ENCODE measurements at places on chromosomes 12 and 14.
A peak's percentile ranks its signal among the peaks of the same experiment; 100 is the strongest.

- peaks cover 9% of the 10 kb centered on the region for H3K27me3 ChIP-seq
- H3K36me3 ChIP-seq, result no peaks in the 10 kb centered on the region
- peak overlapping the region; percentile 91 for H3K27ac ChIP-seq
Observed at GRCh38 chr12:112419297-112420133, 768 bp downstream of the PTPN11 start.

DNA sequence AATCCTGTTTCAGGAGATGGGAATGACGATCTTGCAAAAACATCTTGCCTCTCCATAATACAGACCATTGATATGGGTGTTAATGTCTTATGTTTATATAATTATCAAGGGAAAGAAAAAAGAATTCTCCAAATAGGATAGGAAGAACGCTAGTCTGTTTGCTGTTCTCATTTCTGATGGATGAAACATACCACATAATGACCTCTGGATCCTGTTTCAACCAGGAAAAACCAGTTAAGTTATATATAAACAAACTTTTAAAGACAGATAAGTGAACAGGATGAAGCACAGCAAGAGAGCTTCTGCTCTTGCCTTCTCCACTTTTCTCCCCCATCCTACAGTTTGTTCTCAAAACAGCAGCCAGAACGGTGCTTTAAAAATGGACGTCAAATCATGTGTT lies 27.8 kb downstream of the COQ6 start:
- H3K36me3 ChIP-seq, result peaks cover 6% of the 10 kb centered on the region
- no peaks in the 10 kb centered on the region for H3K4me1 ChIP-seq
- H3K4me3 ChIP-seq, result no peak overlapping the region
- H3K27me3 ChIP-seq, result no peaks in the 10 kb centered on the region
- DNase-seq, result no peak

GRCh38 chr12:66724616-66725015 lies 45.7 kb upstream of the GRIP1 start:
- no peak overlapping the region for H3K4me3 ChIP-seq
- H3K4me1 ChIP-seq, result no peaks in the 10 kb centered on the region
- H3K27me3 ChIP-seq, result no peaks in the 10 kb centered on the region
- H3K27ac ChIP-seq, result no peak overlapping the region
- no peak for DNase-seq
- H3K36me3 ChIP-seq, result no peaks in the 10 kb centered on the region

GRCh38 chr12:2615665-2616402 lies 178.9 kb upstream of the FKBP4 start:
- no peak for DNase-seq
- no peaks in the 10 kb centered on the region for H3K4me1 ChIP-seq
- H3K27me3 ChIP-seq, result peaks cover 4% of the 10 kb centered on the region
- no peak overlapping the region for H3K4me3 ChIP-seq
- H3K27ac ChIP-seq, result no peak overlapping the region
